Left colon (tissue), 2 donors: ENCODE measurements at places on chromosomes 1 and 21. TPM values are rescaled to one million over a fixed set of nuclear protein-coding genes. Genes with fewer than 3 reads are reported as not detected.

- no peak for DNase-seq
Observed at GRCh38 chr1:244041466-244042120, 9.5 kb upstream of the ZBTB18 start.

DNA sequence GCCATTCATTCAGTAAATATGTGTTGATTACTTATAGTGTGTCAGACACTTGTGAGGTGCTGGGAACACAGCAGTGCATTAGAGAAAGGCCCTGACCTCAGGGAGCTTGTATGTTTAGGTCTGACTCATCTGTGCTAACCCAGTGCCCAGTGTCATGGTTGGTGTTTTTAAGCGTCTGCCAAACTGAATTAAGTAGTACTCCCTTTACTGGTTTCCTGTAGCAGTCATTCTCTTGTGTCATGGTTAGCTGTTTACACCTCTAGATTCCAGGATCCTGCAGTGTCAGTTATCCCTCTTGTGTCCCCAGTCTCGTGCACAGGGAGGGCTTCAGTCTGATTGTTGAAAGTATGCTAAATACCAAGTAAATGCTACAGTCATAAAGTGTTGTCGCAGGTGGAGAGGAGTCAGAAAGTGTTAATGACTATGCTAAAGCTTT lies 14.2 kb downstream of the UCK2 start:
- no peak for DNase-seq

DNA sequence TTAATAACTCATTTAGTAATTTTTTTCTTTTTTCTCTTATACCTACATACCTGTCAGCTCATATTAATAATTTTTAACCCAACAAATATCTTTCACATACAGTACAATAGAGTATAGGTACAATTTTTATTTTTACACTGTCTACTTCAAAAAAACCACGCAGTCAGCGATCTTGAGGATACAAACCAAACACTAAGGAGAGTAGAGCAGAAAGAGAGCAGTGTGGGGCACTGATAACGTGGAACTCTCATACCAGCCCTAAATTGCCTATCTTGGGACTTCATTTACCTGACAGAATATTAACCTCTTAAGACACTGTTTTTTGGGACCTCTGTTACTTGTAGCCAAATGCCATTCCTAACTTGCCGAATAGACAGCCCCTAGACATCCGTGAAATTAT lies 5.5 kb downstream of the TRMT1L start:
- DNase-seq = no peak

- no peak for DNase-seq
Observed at GRCh38 chr1:195970209-195970608, 638.0 kb downstream of the KCNT2 start.

GRCh38 chr1:45503462-45504360 lies 3.6 kb downstream of the MMACHC start:
- DNase-seq = no peak

GRCh38 chr1:24745711-24746413 lies 615 bp downstream of the CLIC4 start:
- peak; percentile 58 for DNase-seq

DNA sequence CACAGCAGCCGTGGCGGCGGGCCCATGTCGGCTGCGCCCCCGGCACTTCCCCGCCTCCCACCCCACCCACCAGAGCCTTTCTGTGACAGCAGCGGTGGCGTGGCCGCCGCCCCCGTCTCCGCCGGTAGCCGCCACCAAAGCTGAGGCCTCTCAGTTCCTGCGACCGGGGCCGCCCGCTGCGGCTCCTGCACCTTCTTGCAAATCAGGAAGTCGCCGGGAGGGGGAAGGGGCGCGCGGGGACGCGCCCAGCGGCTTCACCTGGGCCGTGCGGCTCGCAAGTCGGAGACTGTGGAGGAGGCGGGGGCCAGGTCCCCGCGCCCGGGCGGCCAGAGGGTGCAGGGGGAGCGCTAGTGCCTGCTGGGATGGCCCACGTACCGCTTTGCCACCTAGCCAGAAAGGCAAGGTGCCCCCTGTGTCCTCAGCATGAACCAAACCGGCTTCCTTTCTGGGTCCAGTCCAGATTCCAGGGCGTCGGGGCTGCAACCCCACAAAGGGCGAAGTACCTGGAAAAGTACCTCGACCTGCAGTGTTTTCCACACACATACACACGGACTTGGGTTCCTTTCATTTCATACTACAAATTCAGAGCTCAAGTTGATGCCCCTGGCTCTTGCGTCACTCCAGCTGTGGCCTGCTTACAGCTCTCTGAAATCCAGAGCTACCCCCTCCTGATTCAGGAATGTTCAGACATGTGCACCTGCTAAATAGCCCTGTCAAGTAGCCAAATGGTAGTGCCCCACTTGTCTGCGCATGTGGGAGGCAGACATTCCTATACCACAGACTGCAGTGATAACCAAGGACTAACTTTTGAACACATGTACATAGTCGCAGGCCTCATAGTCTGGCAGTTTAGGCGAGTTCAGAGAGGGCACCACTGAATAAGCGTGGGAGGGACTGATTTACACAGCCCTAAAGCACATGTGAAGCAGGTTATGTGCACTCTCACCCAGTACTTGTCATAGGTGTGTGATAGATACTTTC lies at the start of gene DENND1B:
DENND1B (minus strand) TSS at position 199 of the 981 bp plus-strand sequence. CDS start 325 bp downstream, outside the sequence.
- DNase-seq = peak; percentile 92

- DNase-seq = no peak
Observed at GRCh38 chr21:37509802-37510393, 143.3 kb downstream of the DYRK1A start.

- peak; percentile 60 for DNase-seq
Observed at GRCh38 chr1:84689514-84690396, 506 bp downstream of the SSX2IP start.

DNA sequence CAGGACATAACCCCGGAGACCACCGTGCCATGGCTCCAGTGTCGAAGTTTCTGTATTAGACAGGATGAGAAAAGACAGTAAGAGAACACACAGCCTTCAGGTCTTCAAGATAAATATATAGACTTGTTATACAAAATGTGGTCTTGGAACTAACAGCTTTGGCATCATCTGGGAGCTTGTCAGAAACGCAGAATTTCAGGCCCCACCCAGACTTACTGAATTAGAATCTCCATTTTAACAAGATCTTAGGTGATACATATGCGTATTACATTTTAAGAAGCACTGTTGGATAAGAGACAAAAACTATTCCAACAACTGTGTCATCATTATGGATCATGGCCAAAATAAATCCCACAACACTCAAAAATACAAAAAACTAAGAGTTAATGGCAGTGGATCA lies 239.3 kb downstream of the ASTN1 start:
- DNase-seq = no peak

GRCh38 chr1:20037877-20038276 lies 32.1 kb upstream of the PLA2G5 start:
- DNase-seq = no peak

DNA sequence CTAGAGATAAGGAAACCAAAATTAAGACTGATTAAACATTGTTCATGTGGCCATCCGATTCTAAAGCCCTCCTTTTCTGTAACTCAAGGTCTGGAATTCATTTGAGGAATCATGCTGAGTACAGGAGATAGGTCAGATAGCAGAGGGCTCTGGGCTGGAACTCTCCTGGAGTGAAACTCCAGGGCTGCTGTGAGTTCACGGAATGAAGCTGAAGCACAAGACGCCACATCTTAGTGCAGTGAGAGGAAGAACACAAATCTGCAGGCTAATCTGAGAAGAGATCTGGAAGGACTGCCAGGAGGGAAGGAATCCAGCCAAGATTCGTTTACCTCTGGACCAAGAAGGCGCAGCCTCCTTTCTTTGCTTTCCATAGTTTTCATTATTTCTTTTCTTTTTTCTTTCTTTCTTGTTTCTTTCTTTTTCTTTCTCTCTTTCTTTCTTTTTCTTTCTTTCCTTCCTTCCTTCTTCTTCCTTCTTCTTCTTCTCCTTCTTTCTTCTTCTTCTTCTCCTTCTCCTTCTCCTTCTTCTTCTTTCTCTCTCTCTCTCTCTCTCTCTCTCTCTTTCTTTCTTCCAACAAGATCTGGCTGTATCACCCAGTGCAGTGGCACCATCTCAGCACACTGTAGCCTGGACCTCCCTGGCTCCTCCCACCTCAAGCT lies 74.8 kb upstream of the ATP1B1 start:
- DNase-seq = no peak

- DNase-seq = no peak
Observed at GRCh38 chr21:46634427-46634826, 1.0 kb upstream of the PRMT2 start.

MMEL1 gene
- total RNA-seq = 11.5 TPM

LCE1E gene
- not detected for total RNA-seq

RXRG gene
- total RNA-seq = 0.27 TPM

FGR gene
- total RNA-seq = 2.2 TPM

CLCC1 gene
- total RNA-seq = 22.1 TPM

NTMT2 gene
- not detected for total RNA-seq

KCNT2 gene
- total RNA-seq = 0.79 TPM

IVNS1ABP gene
- total RNA-seq = 170 TPM

ASCL5 gene
- total RNA-seq = not detected

PADI2 gene
- total RNA-seq = 278 TPM
